ENCODE measurements at places on chromosomes 2 and 18.

- no peak for DNase-seq
Observed at GRCh38 chr18:77022556-77022955, 110.0 kb downstream of the MBP start.

DNA sequence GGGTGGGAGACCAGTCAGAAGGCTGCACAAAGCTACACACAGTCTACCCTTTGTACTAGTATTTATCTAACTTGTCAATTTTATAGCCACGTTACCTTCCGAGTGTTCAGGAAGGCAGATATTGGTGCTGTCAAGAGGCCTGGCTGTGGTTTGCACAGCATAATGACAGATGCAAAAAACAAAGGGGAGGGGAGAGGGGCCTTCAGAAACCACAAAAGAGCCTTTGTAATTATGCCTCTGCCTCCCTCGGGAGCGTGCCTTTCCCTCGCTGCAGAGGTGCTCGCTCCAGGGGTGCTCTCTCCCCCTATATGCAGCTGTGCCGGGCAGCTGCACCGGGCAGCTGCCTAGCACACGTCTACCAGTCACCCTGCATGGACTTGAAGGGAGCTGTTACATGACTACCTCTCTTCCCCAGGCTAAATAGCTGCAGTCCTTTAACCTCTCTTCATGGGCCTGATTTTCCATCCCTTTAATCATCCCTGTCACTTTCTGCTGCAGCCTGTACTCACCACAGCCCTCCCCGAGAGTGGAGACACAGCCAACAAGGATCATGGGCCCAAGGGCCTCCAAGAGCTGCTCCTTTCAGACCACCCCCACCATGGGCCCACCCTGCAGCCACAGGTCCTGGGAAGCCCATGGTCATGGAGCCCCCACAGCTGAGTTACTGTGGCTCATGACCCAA lies 168.4 kb upstream of the PKDCC start:
- no peak for DNase-seq

- no peak for DNase-seq
Observed at GRCh38 chr2:30346471-30347169, 100.4 kb upstream of the LCLAT1 start.

- DNase-seq = no peak
Observed at GRCh38 chr2:72994991-72995380, 76.5 kb downstream of the SFXN5 start.

- DNase-seq = no peak
Observed at GRCh38 chr2:39435741-39436591, 1.1 kb downstream of the MAP4K3 start.

GRCh38 chr2:95050385-95051300 lies 25.1 kb downstream of the MAL start:
- no peak for DNase-seq

DNA sequence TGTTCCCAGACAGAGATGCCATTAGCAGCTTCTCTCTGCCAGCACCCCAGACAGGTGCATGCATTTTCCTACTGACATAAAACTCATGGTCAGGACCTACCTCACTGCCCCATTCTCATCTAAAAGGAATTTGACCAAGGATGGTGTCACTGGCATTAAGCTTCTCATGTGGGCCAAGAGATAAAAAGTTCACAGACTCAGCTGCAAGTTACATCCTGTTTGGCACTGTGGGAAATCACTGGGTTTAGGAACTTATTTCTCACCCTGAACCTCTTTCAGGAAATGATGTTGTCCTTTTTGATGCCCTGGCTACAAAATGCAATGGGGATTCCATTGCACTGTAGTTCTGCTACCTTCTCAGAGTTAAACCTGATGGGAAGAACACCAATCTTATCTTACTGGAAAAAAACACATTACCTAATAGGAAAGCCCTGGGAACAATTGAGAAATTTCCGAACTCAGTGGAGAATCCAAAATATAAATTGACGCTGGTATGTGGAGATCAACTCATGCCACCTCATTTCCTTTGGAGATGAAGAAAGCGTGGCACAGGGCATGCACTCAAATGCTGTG lies 252.1 kb upstream of the COPS8 start:
- DNase-seq = no peak

- DNase-seq = no peak
Observed at GRCh38 chr18:13446610-13447461, 228.3 kb downstream of the LDLRAD4 start.

- no peak for DNase-seq
Observed at GRCh38 chr2:200944467-200945394, 18.7 kb downstream of the ORC2 start.

DNA sequence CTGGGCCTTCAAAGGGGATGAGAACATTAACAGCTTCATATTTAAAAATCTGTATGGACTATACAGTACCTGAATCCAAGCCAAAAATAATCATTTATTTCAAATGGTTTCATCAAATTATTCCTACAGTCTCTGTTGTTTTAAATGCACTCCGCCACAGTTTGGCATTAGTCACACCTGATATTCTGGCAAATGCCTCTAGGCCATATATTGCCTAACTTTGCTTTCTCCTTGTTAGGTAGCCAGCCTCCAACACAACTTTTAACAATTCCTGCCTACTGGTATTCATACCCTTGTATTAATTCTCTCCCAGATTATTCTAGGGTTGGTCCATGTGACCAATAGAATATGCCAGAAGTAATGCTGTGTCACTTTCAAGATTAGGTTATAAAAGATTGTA lies 146.6 kb upstream of the FANCL start:
- no peak for DNase-seq

- DNase-seq = no peak
Observed at GRCh38 chr18:5543036-5543680, 639 bp downstream of the EPB41L3 start.

- no peak for DNase-seq
Observed at GRCh38 chr2:213475433-213475832, 191.2 kb downstream of the SPAG16 start.

DNA sequence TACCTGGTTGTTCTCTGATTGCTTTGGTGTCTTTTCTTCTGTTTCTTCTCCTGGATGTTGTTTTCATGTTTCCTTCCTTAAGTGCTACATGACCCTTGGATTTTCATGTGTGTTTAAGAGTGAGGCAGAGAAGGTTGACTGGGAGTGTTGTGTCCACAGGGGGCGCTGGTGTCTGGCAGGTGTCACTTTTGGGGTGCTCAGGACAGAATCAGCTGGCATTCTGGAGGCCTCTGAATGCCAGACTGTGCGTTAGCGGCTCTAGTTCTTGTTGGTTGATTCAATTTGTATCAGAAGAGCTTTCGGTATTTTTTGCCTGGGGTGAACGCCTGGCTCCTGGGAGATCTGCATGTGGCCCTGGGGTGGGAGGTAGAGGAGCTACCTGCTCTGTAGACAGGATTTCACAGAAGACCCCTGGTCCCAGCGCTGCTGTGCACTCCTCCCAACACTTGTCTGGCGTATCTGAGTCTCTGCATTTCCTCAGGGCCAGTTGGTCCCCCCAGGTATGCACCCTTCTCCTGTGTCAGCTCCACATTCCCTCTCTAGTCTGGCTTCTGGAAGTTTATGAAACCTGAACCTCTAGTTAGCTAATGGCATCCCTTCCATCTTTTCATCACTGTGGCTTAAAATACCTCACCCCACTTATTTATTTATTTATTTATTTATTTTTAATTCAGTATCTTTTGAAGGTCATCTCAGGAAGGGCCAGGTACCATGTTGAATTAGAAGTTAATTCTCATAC lies 1.1 kb downstream of the GREB1 start:
- DNase-seq = no peak

- no peak for DNase-seq
Observed at GRCh38 chr2:85755122-85756027, 1.6 kb downstream of the ATOH8 start.

- no peak for DNase-seq
Observed at GRCh38 chr2:226366920-226367319, 432.7 kb downstream of the IRS1 start.

DNA sequence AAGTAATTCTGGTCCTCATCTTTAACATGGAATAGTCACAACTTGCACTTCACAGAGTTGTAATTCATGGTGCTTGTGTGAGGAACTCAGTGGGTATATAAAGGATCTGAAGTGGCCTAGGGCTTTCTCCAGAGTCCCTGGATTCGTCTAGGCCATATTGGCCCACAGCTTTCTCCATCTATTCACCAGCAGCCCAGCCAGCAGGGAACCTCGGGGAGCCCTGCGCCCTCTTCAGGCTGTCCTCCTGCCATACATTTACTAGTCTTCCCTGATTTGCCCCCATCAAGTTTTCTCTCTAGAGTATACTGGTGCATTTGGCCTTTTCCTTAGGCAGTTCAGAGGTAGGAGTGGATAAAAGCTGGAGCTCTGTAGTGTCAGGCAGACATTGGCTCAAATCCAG lies 278.3 kb downstream of the MYCN start:
- no peak for DNase-seq

DNA sequence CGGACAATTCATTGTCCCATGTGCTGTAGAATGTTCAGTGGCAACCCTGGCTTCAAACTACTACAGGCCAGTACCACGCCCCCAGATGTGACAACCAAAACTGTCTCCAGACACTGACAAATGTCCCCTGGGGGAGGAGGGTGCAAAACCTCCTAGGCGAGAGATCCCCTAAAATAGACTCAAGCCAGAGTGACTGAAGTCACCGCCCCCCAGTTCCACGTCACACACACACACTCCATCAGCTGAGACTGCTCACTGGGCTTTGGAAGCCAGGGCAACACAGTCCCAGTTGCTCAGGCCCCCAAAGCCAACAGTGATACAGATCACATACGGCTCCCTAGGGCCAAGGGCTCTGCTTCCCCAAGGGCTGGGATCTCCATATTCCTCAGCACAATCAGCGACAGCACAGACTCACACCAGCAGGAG lies 19.1 kb downstream of the HDAC4 start:
- DNase-seq = no peak

DNA sequence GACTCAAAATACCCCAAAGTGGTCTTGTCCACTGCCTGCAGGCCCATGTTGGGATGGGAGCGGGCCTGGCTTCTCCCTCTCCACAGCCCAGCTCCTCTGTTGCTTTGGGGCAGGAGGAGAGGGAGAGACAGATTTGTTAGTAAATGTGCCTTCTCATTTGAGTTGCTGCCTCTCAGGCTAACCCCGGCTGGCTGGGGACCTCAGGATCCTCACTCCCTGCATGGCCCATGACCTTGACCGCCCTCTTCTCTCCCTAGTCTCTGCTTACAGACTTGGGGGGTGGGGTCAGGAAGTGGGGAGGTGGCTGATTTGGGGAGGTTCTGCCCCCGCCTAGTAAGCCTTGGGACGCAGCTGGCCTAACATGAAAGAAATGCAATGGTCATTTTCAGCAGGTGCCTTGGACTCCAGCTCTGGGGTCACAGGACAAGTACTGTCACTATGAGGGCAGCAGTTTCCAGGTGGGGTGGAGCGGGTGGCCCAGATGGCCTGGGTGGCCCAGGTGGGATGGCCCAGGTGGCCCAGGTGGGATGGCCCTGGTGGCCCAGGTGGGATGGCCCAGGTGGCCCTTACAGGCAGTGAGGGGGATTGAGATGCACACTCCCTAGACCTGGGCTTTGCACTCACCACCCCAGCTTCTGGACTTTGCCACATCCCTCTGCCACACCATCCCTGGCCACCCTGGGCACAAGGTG lies 24.1 kb downstream of the HJURP start:
- DNase-seq = no peak

GRCh38 chr18:25349131-25349925 lies 2.6 kb downstream of the ZNF521 start:
- peak; percentile 21 for DNase-seq

DNA sequence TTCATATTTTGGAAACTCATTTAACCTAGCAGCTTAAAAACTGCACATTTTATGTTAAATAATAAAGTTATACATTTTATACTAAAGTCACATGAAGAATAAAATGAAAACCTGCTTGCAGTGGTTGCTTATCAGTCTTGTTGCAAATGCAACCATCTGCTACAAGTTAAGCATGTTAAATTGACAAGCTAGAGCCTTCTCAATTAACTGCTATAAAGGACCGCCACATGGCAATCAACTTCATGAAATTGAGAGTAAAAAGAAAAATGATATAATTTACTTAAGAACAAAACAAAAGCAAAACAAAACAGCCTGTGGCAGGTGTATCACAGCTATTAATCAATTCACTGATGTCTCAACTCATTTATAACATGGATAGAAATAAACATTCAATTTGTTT lies 78.7 kb downstream of the RTTN start:
- no peak for DNase-seq

Data from 8988T (cell line).